ENCODE measurements at places on chromosomes 3 and 15.
A peak's percentile ranks its signal among the peaks of the same experiment; 100 is the strongest.

DNA sequence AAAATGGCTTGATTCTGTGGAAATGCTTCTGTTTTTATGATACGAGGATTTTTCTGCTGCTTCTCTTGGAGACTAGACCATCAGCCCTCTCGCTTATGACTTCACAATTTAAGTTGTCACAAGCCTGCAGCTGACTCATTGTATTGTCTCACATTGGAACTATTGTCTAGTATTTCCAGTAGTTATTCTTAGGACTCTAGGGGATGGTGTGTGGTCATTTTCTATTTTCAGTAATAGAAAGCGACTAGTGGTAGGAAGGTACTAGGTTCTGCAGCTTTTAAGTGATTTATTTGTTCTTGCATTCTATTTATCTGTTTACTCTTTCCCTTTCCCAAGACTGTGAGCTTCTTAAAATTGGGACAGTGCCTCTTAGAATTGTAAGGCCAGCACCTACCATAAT lies 66.3 kb upstream of the CRTC3 start:
- DNase-seq = no peak

GRCh38 chr3:109707617-109708016 lies 370.3 kb upstream of the DPPA4 start:
- DNase-seq = no peak

GRCh38 chr3:157447026-157447694 lies 10.5 kb downstream of the PTX3 start:
- DNase-seq = no peak

- no peak for DNase-seq
Measured at GRCh38 chr15:63772520-63772919, 61.2 kb downstream of the HERC1 start.

- DNase-seq = no peak
Measured at GRCh38 chr15:90471769-90472168, 58.0 kb upstream of the CRTC3 start.

- no peak for DNase-seq
Measured at GRCh38 chr3:45145223-45145622, 955 bp downstream of the CDCP1 start.

DNA sequence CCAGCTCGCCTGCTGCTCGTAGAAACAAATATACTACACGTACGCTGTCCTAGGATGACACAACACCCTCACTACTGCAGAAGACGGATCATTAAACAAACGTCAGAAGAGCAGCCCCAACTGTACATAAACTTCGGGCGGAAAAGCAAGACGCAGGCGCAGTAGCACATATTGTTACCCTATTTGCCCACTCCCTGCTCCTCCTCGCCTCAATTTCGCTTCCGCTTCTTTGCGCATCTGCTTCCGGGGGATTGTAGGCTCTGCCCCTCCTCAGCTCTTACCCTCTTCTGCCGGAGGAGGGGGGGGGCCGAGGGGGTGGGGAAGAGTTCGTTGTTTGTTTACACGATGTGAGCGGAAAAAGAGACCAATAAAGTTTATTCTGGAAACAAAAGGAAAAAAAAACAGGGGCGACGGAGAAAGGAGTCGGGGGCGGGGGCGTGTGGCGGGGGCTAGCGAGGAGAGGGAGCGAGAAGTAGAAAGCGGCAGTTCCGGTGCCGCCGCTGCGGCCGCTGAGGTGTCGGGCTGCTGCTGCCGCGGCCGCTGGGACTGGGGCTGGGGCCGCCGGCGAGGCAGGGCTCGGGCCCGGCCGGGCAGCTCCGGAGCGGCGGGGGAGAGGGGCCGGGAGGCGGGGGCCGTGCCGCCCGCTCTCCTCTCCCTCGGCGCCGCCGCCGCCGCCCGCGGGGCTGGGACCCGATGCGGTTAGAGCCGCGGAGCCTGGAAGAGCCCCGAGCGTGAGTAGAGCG lies at the start of gene PIK3CA:
Gene PIK3CA, plus strand, starts transcription at position 485 of the 743 bp plus-strand sequence. CDS start 50,469 bp downstream, outside the sequence.
- DNase-seq = peak; percentile 98

- DNase-seq = no peak
Measured at GRCh38 chr15:82044373-82045178, 1.2 kb downstream of the MEX3B start.

GRCh38 chr3:118990823-118991560 lies 43.7 kb downstream of the IGSF11 start:
- DNase-seq = no peak

DNA sequence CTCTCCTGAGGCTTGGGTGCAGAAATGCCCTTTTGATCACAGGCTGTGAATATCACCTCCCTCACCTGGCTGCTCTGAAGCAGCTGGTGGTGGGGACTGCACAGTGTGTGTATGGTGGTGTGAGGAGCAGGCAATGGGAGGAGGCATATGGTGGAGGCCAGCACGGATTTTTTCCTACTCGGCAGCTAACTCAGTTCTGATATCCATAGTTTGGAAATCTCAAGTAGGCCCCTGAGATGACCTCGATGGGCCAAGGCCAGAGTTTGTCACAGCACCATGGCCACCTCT lies 21.3 kb upstream of the CXCR6 start:
- DNase-seq = no peak

DNA sequence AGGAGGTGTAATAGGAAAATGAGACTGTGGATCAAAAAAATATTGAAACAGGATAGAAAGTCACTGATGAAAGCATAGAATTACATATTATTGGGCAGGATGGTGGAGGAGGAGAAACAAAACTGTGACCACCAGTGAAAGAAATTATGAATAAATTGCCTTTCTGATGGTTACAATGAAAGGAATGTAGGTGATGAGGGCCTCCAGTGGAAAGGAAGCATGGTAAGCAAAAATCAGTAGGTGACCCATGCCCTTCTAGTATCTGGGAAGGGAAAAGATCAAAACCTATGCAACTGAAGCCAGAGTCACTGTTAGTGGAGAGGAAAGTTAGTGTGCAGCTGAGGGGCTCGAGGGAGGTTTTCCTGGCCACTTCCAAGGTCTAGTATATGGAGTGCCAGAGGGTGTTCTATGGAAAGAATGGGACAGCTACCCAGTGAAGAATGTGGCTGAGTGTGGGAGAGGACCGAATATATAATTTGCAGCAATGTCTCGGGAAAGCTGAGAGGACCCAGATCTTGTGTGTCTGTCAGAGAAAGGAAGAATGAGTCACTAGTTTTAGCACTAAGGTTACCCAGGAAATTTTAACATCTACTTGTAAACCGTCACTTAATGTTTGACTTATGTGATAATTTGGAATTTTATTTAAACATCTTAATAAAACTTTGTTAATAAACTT lies 146.2 kb downstream of the NFKBIZ start:
- DNase-seq = no peak

GRCh38 chr3:13277196-13277813 lies 142.8 kb downstream of the NUP210 start:
- DNase-seq = no peak

- no peak for DNase-seq
Measured at GRCh38 chr3:161793194-161793930, 296.8 kb downstream of the OTOL1 start.
